ENCODE measurements at places on chromosomes 13 and 19.

DNA sequence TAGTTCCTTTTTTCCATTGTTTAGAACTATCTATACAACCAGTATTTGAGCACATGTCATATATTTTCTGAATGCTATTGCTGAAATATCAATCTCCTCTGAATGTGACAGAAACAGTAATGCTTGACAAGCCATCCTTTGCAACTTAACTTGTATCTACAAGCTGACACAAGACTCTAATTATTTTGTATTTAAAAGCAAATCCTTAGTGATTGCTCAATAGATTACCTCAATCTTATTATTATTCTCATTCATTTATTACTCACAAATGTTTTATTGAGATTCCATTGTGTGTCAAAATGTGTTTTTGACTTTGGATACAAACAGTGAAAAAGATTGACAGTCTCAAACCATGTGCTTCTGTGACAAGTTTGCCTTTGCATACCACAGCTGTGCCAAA, 787.8 kb upstream of the PRR20A start:
- no peak for DNase-seq

GRCh38 chr13:98252931-98253470, 75.9 kb upstream of the RNF113B start:
- no peak for DNase-seq

- no peak for DNase-seq
These were observed 16.6 kb upstream of the TRIM13 start for GRCh38 chr13:49980266-49980665.

DNA sequence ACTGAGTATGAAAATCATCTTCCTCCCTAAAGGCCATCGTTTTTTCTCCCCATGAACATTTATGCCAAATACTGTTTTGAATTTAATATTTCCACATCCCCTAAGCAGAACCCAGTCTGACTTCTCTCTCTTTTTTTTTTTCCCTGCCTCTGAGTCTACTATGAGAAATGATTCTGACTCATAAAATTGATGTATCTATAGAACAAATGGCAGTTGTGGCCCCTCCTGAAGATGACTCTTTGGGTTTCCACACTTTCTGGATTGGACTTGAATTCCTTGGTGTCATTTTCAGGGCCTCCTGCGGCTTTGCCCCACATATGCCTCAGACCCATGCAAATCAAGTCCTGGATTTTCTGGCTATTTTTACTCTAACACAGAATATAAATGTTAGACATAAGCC, 22.7 kb upstream of the NAXD start:
- no peak for DNase-seq

GRCh38 chr13:64675255-64675892, 2554.8 kb downstream of the PCDH9 start:
- no peak for DNase-seq

- peak; percentile 49 for DNase-seq
These were observed 41.2 kb upstream of the KLF2 start for GRCh38 chr19:16283210-16284061.

DNA sequence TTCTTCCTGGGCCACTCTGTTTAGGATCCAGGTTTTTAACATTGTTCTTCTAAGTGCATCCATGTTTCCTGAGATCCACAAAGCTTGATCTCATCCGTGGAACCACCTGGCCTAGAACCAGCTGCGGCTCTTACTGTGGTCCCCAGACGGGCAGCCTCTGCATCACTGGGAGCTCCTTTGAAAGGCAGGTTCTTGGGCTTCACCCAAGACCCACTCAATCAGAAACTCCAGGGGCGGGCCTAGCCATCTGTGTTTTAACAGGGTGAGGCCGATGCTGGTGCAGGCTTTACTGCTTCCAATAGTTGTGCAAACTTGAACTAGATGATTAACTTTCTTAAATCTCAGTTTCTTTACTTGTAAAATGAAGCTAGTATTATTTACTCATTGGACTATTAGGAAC, 605.7 kb downstream of the FGF9 start:
- DNase-seq = no peak

DNA sequence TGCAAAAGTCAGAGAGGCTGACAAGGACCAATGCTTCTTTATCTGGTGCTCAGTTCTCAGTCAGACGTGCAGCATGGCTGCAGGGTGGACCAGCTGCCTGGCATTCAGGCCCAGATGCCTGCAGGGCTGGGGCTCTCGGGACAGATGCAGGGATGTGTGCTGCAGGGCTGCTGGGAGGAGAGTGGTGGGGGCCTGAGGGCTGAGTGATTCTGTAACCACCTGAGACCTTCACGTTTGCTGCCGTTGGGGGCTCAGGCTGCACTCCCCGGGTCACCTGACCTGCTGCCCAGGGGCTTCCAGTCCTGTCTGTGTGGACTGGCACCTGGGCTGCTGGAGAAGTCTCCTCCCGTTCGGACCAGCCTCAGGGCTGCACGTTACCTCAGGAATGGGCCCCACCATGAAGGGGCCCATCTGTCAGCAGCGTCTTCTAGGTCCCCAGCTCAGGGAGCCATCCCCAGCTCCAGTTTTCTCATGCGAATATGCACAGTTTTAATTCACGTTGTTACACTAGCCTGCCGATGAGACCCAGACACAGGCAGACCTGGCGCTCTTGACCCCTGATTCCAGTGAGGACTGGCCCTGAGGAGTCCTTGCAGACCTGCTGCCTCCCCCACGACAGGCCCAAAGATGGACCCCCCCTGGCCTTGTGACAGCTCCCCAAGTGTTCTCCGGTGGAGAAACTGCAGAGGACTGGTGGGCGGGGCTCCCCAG, 16.9 kb downstream of the KCTD15 start:
- no peak for DNase-seq

DNA sequence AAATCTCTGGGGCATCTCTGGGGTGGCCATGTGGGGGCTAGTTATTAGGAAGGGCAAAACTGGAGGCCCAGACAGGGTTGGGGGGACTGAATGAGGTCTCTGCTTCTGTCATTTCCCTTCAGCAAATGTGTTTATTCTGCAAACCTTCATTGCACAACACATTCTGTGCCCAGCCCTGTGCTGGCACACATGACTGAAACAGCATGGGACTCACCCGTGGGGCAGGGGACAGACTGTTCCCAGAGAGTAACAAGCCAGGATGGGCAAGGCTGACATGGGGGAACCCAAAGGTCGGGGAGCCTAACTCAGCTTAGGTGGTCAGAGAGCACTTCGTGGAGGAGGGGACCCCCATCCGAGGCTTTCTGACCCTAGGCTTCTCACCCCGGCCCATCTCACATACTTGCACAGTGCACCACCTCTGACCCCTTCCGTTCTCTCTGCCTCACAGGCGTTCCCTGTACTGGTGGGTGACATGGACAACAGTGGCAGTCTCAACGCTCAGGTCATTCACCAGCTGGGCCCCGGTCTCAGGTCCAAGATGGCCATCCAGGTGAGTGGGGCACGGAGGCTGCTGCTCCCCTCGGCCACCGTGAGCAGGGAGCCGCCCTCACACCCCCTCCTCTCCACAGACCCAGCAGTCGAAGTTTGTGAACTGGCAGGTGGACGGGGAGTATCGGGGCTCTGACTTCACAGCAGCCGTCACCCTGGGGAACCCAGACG, 2.4 kb downstream of the TOMM40 start:
- no peak for DNase-seq

GRCh38 chr19:50264483-50265186, 61.2 kb downstream of the MYH14 start:
- DNase-seq = no peak

DNA sequence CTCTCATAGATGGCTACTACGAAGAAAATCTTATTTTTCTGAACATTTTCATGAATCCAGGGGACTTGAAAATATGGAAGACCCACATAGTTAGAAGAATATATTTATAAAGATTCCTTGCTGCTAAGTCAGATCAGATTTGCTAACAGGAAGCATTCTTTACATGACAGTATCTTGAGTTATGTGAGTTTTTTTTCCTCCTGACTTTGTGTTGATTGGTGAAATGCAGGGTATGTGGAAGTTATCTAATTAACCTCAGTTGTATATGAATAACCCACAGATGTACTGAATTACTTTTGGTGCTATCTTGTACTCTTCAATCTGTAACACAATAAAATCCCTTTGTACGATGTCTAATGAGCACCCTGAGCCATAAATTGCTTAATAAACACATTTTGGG, 53.8 kb downstream of the ESD start:
- no peak for DNase-seq

DNA sequence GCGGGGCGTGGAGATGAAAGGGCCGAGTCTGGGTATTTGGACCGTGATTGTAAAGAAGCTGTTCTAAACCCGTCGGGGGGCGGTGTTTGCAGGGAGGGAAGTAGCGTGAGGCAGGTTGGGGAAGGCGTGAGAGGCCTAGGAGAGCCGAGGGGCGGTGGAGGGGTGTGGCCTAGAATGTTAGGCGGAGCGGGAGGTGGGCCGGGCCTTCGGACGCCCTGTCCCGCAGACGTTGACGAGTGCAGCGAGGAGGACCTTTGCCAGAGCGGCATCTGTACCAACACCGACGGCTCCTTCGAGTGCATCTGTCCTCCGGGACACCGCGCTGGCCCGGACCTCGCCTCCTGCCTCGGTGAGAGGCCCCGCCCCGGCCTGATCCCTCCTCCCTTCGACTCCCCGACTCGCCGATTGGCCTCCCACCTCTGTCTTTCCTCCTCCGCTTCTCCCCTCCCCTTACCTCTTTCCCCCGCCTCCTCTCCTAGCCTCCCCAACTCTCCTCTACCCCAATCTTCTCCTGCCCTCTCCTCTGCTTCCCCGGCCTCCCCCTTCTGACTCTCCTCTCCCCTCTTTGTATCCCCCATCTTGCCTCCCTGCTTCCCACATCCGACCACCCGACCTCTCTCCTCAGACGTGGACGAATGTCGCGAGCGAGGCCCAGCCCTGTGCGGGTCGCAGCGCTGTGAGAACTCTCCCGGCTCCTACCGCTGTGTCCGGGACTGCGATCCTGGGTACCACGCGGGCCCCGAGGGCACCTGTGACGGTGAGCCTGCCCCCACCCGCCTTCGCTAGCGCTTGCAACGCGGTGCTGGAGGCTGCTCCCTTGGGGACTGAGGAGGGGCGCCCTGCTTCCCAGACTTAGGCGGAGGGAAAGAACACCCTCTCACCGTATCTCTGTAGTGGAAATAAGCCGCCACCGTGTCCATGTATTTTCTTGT, 12.8 kb downstream of the LTBP4 start:
- DNase-seq = peak; percentile 63

GRCh38 chr19:44969437-44969836, 14.3 kb downstream of the CLPTM1 start:
- DNase-seq = no peak

DNA sequence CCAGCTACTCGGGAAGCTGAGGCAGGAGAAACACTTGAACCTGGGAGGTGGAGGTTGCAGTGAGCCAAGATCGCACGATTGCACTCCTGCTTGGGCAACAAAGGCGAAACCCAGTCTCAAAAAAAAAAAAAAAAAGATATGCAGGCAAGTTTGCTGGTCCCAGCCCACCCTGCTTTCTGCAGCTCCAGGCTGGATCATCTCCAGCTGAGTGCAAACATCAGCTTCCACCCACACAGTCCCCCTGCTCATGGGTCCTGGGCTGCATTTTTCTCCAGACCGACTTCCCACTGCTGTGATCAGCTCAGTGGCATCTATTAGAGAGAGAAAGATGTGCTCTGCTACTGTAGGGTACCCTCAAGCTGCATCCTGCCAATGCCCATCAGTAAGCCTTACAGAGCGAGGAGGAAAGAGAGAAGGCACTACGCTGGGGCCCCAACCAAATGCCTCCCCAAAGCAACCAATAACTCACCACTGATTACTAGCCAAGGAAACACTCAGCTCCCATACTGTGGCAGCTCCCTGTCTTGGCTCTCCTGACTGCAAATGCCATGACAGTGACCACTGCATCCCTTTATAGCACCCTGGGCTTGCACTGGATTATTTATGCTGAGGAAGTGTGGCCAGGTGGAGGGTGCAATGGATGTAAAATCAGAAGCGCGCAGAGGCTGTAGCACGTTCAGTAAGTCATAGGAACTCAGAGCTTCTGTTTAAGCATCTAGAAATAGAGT, 170.9 kb upstream of the ZNF507 start:
- DNase-seq = no peak

GRCh38 chr13:33452873-33453517, 167.4 kb upstream of the STARD13 start:
- DNase-seq = no peak

DNA sequence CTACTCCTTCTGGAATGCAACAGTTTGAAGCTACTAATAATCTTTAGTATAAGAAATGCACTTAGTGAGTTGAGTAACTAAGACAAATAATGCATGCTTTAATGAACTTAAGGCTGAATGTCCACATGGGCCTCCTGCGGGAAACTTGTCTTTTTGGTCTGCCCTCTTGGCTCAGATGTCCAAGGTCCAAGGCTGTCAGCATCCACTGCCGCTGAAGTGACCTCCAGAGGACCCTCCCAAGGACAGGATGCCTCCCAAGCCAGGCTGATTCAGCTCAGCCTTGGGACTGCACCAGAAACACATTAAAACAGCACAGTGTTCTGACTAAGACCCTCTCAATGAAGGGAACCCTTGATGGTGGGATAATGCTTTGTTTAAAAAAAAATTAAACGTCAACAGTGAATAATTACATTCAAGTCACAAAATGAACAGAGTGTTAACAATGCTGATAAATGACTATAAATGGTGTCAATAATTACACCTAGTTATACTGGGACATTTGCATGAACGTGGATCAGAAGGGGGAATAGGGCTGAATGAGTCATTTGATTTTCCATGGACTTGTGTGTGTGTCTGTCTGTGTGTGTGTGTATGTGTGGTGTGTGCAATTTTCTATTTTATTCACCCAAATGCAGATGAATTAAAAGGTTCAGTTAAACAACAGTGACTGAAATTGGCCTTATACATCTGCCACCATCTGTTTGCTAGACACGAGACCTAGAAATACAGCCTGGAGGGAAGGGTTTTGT, 150.5 kb downstream of the COL4A1 start:
- no peak for DNase-seq

DNA sequence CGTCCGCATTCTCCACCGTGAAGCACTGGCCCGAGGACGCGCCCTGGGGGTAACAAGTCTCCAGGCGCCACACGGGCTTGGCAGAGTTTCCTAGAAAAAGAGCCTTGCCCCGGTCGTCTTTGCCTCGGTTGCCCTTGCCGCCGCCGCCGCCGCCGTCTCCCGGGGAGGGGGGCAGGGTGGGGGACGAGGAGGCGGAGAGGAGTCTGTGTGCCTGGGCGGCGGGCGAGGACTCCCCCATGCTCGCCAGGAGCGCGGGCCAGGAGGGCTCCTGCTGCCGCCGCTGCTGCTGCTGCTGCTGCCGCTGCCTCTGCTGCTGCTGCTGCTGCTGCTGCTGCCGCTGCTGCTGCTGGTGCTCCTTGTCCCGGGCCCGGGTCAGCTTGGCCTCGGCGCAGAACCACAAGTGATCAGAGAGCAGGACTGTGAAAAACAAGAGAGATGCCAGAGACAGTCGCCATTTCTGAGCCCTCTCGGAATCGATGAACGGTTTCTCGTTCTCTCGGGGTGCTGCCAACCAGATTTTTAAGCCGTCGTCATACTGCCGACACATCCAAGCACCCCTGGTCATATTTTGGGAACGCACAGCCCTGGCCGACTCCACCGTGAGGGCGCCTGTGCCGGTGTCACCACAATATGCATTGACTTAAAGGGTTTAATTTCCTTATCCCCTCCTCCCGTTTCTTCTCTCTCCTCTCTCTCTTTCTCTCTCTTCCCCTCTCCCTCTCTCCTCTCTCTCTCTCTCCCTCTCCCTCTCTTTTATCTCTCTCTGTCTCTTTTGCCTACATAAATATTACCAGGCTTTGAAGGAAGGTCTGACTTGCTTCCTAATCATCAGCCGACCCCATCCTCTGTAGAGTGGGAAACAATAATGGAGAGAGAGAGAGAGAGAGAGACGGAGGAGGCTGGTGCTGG, 349.1 kb downstream of the LIG4 start:
- no peak for DNase-seq

- DNase-seq = peak; percentile 73
These were observed at the start of the genes ZNF568 and ZNF829 for GRCh38 chr19:36915992-36916830. Gene ZNF568, plus strand, starts transcription at chr19:36916332. Its CDS starts 6,439 bp downstream, at chr19:36922771. Gene ZNF829, minus strand, starts transcription at chr19:36916291. Its CDS starts 1,124 bp downstream, at chr19:36915167.
